ENCODE measurements at places on chromosomes 1 and 21.

GRCh38 chr1:210830034-210831028 is 303.6 kb downstream of the KCNH1 start:
- DNase-seq: no peak

GRCh38 chr1:1407636-1408318 is 684 bp upstream of the MRPL20 start:
- no peak for DNase-seq

DNA sequence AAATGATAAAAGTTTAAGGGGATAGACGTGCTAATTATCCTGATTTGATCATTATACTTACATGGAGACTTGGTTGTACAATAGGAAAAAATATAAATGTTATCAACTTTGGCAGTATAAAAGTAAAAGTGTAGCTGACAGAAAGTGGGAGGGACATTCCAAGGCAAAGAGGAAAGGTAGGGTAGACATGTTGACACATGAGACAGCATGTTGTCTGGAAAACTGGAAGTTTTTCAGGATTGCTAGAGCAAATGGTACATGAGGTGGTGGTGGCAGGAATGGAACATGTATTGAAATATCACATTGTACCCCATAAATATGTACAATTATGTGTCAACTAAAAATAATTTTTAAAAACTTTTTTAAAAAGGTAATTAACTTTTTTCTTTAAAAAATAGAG is 13.2 kb downstream of the DIPK1A start:
- no peak for DNase-seq

DNA sequence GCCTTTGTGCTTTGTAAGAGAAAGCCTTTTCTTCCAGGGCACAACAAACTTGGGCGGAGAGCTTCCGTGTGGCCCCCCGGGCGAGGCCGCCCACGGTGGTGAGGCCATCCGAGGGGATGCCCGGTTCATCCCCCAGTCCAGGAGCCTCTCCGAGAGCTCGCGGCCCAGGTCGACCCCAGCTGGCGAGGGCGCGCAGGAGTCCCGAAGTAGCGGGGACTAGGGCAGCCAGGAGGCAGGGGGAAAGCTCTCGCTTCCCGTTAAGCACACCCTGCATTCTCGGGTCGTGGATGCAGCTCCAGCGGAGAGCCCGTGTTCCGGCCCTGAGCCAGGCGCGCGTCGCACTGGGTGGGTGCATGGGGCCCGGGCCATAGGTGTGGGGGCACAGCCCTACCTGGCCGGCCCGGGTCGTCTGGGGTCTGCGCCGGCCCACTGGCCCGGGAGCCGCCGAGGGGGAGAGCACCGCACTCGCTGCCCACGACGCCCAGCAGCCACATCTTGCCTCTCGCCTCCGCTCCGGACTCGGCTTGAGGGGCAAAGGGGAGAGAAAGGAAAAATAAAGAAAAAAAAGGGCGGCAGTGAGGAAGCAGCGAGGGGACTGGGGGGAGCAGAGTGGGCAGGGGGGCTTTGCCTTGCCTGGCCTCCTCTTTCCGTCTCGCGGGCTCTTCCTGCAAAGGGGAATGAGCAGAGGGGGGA is 1.8 kb downstream of the RNF220 start:
- DNase-seq: peak; percentile 74

Measured in H1 (cell line).